ENCODE measurements at places on chromosomes 4 and X.

DNA sequence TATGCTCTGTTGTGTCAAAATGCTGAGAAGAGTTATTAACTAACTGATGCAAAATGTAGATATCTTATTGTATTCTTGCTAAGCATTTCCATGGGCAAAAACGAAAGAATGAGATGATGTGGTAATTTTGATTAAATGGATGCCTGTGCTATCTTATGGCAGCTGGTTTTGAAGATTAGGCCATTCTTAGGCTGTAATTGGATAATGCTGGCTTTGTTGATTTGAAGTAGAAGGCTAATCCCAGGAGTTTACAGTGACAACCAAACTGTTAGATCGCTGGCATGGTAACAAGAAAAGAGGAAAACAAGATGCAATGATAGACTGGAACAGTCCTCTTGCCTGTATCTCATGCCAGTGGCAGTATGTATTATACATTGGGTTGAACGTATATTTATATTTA, 74.1 kb upstream of the WDR44 start:
- no peak for DNase-seq

GRCh38 chr4:1031956-1032795, 20.8 kb downstream of the FGFRL1 start:
- DNase-seq, result no peak

DNA sequence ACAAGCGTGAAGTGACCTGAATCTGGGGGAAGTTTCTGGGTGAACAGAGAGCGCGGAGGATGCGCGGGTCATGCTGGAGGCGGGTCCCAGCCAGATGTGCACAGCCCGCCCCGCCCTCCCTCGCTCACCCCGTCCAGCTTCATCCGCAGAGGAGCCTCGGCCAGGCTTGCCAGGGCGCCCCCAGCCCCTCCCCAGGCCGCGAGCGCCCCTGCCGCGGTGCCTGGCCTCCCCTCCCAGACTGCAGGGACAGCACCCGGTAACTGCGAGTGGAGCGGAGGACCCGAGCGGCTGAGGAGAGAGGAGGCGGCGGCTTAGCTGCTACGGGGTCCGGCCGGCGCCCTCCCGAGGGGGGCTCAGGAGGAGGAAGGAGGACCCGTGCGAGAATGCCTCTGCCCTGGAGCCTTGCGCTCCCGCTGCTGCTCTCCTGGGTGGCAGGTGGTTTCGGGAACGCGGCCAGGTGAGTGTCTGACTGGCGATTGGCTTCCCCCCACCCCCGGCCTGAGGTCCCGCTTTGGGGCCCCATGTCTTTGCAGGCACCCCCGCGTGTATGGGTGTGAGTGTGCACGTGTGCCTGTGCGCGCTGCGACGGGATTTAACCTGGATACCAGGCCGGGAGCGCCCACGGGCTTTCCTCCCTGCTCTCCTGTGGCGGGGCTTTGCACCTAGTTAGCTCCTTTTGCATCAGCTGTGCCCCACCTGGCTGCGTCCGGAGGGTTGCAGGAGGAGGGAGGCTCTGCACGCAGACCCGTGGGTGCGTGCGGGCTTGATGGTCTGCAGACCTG, at the start of gene EGFL6:
Gene EGFL6 (plus strand): TSS at position 123 of the 782 bp plus-strand sequence. CDS start 261 bp downstream, at position 384.
- peak; percentile 0 for DNase-seq

- DNase-seq, result no peak
These were observed 30.4 kb downstream of the ADH7 start for GRCh38 chr4:99404595-99405287.

DNA sequence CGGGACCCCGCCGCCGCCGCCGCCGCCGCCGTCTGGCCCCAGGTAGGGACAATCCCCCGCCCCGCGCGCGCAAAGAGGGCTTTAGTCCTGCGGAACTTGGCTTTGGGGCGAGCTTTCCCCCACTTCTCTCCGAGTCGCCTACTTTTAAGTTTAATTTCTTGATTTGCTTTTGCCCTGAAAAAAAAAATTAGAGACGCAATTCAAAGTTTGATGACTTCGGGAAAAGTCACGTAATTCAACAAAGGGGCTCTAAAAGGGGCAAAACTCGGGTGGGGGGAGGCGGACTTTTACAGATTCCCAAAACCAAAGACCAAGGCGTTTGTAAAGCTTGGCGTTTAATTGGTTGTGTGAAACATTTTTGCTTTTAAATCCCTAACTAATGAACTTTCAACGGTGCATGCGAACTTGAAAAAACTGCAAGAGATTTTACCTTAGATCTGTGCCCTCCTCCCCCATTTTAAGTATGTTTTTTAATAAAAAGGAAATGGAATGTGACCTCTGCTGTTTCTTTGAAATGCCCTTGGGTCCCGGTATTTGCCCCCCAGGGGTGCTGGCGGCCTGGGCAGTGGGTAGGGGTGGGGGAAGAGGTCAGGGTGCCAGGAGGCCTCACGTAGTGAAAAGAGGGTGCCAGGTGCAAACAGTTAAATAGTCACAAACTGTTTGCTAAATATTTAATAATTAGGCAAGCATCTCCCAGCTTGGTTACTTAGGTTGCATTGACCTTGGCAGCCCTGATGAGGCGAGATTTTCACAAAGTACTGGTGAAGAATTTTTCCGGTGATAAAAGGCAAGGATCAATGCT, 209.7 kb downstream of the NWD2 start:
- DNase-seq, result no peak

GRCh38 chr4:112648263-112649054, 11.5 kb downstream of the LARP7 start:
- no peak for DNase-seq

DNA sequence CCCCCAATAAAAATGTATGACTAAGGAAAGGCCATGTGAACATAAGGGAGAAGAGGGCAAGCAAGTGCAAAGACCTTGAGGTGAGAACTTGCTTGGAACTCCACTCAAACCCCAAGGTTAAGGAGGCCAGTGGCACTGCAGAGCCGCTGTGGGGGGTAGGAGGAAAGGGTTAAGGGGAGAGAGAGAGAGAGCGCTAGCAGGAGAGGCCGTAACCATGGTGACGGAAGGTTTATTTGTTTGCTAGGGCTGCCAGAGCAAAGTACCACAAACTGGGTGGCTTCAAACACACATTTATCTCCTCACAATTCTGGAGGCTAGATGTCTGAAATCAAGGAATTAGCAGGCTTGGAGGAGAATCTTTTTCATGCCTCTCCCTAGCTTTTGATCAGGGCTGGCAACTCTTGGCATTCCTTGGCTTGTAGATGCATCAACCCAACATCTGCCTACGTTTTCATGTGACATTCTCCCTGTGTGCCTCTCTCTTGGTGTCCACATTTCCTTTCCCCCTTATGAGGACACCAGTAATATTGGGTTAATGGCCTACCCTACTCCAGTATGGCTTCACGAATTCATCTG, 35.2 kb downstream of the SMIM20 start:
- DNase-seq, result no peak

DNA sequence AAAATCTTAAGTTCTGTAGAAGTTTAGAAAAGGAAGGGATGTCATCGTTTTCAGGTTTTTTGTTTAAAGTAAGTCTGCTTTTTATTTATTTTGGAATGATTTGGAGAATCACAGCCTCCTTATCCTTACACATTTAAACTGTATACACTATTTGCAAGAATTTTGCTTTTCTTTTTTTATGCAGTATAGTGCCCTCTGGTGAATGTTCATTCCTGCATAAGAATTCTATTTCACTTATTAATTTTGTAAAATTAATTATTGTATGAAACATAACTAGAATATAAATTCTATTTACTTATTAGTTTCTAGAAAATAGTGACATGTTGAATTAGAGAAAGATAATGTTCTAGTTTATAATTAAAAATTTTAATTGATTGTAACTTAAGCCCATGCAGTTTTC, 44.6 kb downstream of the DACH2 start:
- DNase-seq, result no peak

All from DMS79 (cell line).